ENCODE measurements at places on chromosomes 5 and 9.

- no peak for DNase-seq
These were observed 241.8 kb downstream of the FANCC start for GRCh38 chr9:95075700-95076099.

- DNase-seq = no peak
These were observed 16.3 kb downstream of the POLR1E start for GRCh38 chr9:37501957-37502596.

- DNase-seq = no peak
These were observed 541 bp downstream of the GNPDA1 start for GRCh38 chr5:142012186-142012785.

DNA sequence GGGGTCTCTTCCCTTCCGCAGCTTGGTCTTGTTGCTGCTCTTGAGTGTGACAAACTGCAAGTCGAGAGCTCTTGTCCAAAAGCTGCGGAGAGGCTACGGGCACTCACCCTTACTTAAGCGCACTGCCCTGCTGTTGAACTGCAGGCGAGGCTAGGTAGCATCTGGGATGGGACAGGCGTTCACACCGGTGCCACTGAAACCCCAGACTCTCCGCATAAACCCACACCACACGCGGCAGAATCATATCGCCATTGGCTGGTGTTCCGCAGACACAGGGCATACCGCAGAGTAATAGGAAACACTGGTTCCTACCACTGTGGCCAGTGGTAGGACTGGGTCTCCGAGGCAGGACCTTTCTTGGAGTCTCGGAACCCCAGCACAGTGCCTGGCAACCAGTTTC lies 2.2 kb upstream of the NPR3 start:
- DNase-seq = no peak

DNA sequence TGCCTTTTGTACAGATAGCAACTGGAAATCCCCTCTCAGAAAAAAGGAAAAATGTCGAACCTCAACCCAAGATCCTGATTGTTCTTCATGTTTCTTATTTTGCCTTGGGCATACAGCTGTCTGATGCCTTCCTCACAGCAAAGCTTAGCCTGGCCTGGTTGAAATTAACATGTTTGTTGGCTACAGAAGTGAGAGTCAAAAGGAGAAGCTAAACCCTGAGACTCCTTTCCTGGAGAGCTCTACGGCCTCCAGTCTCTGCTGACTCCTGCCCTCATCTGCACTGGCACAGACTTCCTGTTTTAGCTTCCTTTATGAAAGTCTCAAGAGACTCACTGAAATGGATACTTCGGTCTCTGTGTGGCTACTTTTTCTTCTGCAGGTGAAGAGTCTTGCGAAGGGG lies 186.7 kb downstream of the PARP8 start:
- DNase-seq = no peak

DNA sequence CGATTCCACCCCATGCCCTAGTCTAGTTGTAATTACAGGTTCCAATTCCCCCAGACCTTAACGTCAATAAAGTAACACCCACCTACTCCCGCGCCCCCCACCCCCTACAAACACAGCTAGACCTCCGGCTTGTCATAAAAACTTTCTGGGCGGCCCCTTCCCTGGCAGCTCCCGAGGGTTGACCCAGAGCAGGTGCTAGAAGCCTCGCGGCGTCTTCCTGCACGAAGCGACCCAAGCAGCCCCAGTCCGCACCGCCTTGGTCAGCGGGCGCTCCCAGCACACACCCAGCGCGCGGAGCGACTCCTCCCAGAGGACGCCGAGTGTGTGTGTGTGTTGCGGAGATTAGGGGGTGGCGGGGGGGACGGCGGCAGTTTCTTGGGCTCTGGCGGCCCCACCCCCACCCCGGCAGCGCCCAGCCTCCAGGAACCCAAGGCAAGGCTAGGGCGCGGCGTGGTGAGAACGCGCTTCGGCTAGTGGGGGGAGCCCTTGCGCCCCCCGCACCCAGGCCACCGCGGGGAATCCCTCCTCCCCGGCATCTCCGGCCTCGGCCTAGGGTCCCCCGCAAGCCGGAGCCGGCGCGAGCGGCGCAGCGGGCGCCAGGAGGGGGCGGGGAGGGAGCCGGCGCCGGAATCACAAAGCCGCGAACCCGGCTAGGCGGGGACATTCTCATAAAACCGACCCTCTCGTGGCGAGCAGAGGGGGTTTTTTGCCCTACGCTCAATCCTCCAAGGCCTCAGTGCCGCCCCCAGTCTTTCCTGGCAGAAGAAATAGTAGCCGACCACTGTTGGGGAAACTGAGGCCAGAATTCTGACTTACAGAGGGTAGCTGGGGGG lies 2.2 kb downstream of the PCDH1 start:
- DNase-seq = no peak

All from stimulated activated CD8-positive, alpha-beta memory T cell treated with anti-CD3 and anti-CD28 coated beads, Interleukin-4, amount 100 ng/mL, for 24 hours (primary cell).